ENCODE measurements at places on chromosomes 4 and X.

GRCh38 chr4:173076903-173077634 lies 91.5 kb upstream of the GALNT7 start:
- no peak for DNase-seq

- no peak for DNase-seq
Measured at GRCh38 chr4:38752372-38752940, 30.3 kb downstream of the TLR10 start.

GRCh38 chr4:156766846-156767245 lies 204.8 kb downstream of the PDGFC start:
- DNase-seq: no peak

DNA sequence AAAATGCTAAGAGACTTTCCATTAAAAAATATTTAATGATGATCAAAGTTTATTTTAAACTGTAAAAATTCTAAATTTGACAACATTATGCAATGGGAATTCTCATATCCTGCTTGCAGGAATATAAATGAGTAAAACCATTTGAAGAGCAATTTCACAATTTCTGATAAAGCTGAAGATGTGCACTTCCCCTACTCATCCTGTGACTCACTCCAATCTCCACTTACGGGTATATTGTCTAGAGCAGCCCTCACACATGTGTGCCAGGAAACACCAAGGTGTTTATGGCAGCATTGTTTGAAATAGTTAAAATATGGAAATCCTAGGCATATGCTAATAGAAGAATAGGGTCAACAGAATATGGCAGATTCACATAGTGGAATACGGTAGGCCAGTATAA lies 158.4 kb downstream of the PDHA2 start:
- DNase-seq: no peak

DNA sequence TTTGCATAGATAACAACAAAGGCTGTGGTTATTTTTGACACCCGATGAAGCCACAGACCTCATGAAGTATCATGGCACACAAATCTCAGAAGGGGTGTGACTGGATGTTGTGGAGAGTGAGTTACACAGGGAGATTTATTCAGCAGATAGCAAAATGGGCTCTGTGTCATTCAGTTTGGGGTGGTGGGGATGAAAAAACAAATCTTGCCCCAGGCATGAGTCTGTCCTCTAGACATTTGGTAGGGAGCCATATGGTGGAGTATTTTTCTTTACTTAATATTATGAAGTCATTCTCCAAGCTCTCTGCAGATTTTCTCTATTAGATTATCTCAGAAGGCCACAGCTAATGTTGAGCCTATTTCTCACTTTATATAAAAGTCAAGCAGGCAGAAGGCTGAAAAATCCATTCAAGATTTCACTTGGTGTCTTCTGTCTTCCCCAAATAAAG lies 277.1 kb upstream of the TENM3 start:
- DNase-seq: no peak

- no peak for DNase-seq
Measured at GRCh38 chrX:10242026-10242425, 85.3 kb downstream of the CLCN4 start.

- no peak for DNase-seq
Measured at GRCh38 chr4:148795156-148795864, 353.1 kb upstream of the NR3C2 start.

- no peak for DNase-seq
Measured at GRCh38 chrX:23939203-23939602, 31.4 kb downstream of the CXorf58 start.

GRCh38 chr4:30770049-30770549 lies 49.9 kb downstream of the PCDH7 start:
- DNase-seq: no peak

- DNase-seq: no peak
Measured at GRCh38 chr4:108772402-108772801, 9.5 kb upstream of the ETNPPL start.

DNA sequence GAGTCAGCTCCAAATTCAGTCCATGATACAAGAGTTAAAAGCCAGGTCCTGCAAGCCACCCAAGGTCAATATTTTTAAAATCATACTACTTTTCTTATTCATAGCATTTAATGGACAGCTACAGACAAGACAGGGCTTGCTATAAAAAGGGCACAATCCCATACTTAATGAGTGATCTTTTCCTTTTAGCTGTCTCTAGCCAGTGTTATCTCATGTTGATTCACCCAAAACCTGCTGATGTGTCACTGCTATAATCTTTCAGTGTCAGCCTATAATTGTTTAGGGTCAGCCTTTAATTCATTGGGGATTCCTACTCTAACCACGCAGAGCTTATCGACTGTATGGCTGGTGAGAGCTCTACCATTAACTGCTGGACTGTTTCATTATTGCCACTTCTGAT lies 51.2 kb upstream of the HCCS start:
- no peak for DNase-seq

DNA sequence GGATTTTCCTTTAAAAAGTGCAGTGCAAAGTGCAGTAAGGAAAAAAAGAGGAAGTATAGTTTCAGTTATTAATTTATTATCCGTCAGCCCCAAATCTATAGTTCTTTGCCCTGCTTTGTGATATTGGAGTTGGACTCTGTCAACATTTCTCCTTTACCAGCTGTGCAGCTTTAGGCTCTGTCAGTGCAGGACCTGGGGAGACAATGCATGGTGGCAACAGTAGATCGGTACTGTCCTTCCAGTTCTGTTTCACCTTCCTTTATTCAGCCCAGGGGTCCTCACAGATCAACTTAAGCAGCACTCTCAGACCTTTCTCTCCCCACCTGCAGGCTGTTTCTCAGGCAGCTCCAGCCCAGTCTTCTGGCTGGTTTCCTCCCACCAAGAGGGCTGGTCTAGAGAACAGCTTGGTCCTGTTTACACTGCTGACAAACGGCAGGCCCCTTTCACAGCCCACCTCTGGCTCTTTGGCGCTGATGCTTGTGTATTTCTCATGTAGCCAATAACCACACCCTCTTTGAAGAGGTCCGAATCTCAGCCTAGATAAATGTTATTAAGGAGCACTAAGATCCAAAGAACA lies 71.6 kb downstream of the MCUB start:
- no peak for DNase-seq

DNA sequence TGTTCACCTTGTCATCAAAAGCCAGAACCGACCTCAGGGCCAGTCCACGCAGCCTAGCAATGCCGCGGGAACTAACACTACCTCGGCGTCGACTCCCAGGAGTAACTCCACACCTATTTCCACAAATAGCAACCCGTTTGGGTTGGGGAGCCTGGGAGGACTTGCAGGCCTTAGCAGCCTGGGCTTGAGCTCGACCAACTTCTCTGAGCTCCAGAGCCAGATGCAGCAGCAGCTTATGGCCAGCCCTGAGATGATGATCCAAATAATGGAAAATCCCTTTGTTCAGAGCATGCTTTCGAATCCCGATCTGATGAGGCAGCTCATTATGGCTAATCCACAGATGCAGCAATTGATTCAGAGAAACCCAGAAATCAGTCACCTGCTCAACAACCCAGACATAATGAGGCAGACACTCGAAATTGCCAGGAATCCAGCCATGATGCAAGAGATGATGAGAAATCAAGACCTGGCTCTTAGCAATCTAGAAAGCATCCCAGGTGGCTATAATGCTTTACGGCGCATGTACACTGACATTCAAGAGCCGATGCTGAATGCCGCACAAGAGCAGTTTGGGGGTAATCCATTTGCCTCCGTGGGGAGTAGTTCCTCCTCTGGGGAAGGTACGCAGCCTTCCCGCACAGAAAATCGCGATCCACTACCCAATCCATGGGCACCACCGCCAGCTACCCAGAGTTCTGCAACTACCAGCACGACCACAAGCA lies 898 bp downstream of the UBQLN2 start:
- peak; percentile 11 for DNase-seq

DNA sequence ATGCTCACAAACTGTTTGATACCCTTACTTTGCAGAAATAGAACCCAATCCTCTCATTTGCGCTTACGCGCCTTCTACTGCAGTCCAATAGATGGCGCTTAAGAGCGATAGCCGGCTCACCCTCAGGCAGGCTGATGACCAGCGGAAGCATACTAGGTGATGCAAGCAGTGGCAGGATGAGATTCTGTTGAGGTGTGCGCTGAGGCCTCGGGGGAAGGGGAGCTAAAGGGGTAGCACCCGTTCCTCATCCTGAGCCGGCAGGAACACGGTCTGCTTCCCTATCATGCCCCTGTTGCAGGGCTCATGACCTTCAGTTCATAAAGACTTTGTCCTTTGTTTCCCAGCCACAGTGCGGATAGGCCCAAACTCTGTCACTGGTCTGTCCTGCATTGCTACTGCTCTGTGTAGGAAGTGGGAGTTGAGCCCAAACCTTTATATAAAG lies 628.9 kb downstream of the TLL1 start:
- no peak for DNase-seq

GRCh38 chrX:48616576-48616975 lies 19.3 kb downstream of the WDR13 start:
- DNase-seq: no peak

DNA sequence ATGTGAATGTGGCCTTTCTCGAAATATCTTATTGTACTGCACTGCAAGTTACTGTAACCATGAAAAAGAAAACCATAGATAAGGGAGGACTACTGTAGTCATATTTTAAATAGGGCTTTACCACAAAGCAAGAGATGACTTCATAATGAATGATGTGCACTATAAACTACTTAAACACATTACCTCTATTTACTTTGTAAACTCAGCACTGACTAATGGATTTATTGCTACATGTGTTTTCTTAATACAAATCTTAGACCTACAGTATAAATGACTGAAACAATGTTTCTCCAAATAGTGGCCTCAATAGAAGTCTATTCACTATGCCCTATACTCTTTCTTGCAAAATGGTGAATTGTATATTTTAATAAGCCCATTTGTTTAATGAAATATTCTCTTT lies 61.1 kb downstream of the HDX start:
- DNase-seq: no peak

GRCh38 chr4:97238956-97239666 lies 904.2 kb downstream of the STPG2 start:
- no peak for DNase-seq

DNA sequence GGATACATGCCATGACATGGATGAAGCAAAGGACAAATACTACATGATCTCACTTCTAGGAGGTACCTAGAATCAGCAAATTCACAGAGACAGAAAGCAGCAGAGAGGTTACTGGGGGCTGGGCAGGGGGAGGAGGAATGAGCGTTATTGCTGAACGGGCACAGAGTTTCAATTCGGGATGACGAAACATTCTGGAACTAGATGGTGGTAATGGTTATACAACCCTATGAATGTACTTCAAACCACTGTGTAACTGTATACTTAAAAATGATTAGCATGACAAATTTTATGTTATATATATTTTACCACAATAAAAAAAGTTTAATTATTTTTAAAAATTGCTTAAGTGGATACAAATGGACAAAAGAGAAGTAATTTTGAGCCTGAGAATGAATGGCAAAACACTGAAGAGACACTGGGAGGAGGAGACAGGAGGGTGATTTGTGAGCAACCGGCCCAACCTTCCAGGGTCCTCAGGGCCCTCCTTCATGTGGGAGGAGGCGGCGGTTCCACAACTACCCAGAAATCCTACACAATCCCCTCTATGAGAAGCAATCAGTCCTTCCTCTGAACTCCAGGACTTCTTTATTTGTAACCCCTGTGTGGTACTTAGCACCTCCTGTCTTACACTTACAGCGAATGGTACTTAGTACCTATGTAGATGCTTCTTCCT lies 14.1 kb downstream of the ACSL1 start:
- no peak for DNase-seq

DNA sequence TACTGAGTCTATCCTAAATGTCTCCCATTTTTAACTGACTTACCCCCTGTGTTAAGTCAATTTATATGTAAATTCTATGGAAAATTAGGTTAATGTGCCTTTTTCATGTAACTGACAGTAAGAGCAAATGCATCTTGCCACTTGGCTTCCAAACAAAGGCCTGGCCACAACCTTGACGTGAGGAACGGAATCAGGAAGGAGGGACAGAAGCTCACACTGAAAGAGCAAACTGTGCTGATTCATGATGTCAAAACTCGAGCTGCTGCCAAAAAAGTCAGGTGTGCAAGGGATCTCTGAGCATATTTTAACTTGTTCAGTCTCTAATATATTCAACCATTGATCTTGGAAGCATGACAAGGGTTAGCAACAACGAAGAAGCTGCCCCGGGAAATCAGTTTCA lies 35.8 kb downstream of the GPM6A start:
- DNase-seq: peak; percentile 64

GRCh38 chrX:132843363-132843762 lies 115.1 kb downstream of the HS6ST2 start:
- peak; percentile 5 for DNase-seq

GRCh38 chr4:78293821-78294301 lies 236.7 kb downstream of the FRAS1 start:
- no peak for DNase-seq

DNA sequence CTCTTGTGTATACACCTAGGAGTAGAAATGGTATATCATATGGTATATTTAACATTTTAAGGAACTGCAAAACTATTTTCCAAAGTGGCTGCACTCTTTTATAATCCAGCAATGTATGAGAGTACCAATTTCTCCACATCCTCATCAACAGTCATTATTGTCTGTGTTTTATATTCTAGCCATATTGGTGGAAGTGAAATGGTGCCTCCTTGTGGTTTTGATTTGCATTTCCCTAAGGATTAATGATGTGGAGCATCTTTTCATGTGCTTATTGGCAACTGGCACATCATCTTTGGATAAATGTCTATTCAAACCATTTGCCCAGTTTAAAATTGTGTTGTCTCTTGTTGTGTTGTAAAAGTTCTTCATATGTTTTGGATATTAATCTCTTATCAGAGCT lies 9.6 kb downstream of the BMP15 start:
- peak; percentile 4 for DNase-seq

- no peak for DNase-seq
Measured at GRCh38 chr4:13496605-13497004, 12.5 kb upstream of the RAB28 start.

- DNase-seq: peak; percentile 77
Measured at GRCh38 chr4:6991771-6992557, 51.2 kb upstream of the TADA2B start.

GRCh38 chr4:40963897-40964478 lies 214.2 kb downstream of the NSUN7 start:
- no peak for DNase-seq

GRCh38 chrX:136639506-136640176 lies 8.3 kb upstream of the CD40LG start:
- no peak for DNase-seq

GRCh38 chrX:31711166-31711565 lies 639.3 kb upstream of the FTHL17 start:
- no peak for DNase-seq

DNA sequence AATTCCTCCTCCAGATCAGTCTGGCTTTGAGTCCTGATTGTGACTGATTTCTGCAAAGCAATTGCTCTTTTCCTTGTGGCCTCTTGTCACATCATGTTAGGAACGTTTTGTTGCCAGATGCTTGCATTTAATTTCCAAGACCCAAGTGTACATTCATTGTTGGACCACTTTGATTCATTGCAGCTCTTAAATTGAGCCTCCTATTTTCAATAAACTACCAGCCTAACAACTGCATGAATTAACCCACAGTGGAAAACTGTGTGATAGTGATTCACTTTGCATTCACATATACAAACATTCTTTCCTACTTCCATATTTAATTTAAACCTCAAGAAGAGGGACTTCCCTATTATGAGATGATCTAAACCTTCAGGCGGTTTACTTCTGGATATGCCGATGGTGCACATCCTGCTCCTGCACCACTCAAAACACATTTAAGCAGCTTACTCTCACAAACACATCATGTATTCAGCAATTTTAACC lies 118.4 kb downstream of the AFF1 start:
- no peak for DNase-seq

All from Ammon's horn (tissue), 1 donor.